Activated T-cell treated with anti-CD3 and anti-CD28 coated beads for 24 hours (primary cell): ENCODE measurements at places on chromosomes 6 and 20.

DNA sequence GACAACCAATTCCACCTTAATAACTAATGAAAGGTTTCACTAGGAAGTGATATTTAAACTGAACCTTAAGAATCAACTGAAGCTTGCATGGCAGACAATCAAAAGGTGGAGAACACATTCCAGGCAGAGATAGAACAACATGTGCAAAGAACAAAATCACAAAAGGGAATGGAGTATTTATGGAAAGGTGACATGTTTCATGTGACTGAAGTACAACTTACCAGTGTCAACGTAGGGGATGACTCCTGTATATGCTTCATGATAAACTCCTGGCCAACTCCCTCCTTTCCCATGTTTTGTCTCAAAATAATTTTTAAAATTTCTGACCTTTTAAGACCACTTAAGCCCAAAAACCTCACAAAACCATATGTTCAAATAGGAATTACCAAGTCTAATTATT, 6.6 kb downstream of the PLN start:
- DNase-seq, result no peak

- no peak for DNase-seq
Observed at GRCh38 chr20:63829945-63830835, 874 bp downstream of the ZBTB46 start.

DNA sequence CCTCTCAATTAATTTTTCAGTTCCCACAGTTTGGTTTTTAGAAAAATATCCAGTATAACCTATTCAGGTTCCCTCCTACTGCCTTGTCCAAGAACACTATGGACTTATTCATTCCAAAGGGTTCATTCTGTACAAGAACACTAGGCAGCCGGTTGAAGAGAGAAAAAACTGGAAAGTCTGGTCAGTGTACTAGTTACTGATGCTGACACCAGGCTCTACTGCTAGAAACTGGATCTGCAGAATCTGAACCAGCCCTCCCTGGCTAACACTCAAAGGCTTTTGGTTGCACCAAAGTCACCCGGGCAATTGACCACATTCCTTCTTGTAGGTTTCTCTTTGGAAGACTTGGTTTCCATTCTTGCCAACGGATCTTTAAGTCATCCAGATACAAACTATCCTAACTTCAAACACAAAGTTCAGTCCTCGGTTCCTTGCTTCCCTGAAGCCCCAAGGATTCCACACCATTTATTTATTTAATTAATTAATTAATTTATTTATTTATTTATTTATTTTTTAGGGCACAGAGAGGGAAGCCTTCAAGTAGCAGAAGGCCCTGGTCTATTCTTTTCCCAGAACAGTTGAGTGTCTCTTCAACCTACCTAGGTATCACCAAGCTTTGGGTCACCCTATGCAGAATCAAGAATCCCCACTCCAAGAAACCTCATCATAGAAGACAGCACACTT, 268.1 kb downstream of the ADGB start:
- no peak for DNase-seq

DNA sequence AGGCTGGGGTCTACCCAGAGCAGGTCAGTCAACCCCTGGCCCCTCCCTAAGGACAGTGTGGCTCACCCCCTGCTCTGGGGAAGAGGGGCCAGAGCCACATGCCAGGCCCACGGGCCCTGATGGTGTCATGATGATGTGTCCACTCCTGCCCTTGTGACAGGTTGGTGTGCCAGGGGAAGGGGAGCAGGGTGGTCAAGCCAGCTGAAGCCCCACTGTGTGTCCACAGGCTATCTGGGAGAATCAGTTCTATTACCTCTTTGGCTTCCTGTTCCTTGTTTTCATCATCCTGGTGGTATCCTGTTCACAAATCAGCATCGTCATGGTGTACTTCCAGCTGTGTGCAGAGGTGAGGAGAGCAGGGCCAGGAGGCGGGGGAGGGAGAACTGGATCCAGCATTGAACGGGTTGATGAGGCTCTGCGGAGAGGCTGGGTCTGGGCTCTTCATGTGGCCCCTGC, 47.7 kb downstream of the PLAGL2 start:
- DNase-seq, result no peak

- no peak for DNase-seq
Observed at GRCh38 chr6:137351890-137352289, 132.7 kb upstream of the IFNGR1 start.

- peak; percentile 15 for DNase-seq
Observed at GRCh38 chr6:119077643-119078375, 655 bp downstream of the FAM184A start.

DNA sequence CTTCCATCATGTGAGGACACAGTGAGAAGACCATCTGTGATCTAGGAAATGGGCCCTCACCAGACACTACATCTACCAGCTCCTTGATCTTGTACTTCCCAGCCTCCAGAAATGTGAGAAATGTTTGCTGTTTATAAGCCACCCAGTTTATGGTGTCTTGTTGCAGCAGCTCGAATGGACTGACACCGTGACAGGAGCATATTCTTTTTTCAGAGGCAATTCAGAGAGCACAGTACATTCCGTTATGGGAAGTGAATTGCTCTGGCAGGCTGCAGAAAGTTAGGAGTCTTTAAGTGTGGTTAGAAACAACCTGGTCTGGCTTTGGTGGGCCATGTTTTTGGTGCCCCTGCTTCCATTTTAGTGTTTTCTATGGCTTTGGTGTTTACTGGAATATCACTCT, 75.1 kb downstream of the FIG4 start:
- DNase-seq, result no peak
